ENCODE measurements at places on chromosomes 3 and 15. TPM values are rescaled to one million over a fixed set of nuclear protein-coding genes. Genes with fewer than 3 reads are reported as not detected.
A peak's percentile ranks its signal among the peaks of the same experiment; 100 is the strongest.

The GATM gene
- 304 TPM for polyA plus RNA-seq

DNA sequence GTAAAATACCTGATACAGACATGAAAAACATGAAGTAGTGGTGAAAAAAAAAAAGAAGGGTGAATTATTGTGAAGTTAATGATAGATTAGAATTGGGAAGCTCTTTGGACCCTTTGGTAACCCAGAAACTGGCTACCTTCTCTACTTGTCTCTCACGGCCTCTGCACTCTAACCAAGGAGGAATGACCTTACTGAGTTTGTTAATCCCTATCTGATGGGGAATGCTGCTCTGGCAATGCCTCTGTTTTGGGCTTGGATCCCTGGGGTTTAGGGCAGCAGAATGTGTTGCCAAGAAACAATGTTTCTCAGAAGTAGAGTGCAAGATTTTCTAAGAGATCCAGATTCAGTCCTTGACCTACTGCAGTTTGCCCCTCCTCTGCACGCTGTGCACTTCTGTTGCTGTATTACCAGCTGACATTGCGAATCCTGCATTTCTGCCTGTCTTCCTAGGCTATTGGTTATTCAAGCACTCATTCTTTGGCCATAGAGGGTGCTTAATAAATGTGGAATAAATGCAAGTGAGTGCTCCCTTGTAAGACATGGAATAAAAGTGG, 49.2 kb upstream of the MAP3K13 start:
- DNase-seq = no peak

The RARB gene
- 47.0 TPM for polyA plus RNA-seq

The ZPLD1 gene
- polyA plus RNA-seq = 0.85 TPM

- no peak for DNase-seq
Measured at GRCh38 chr3:114857299-114857701, 289.8 kb downstream of the ZBTB20 start.

The STARD5 gene
- polyA plus RNA-seq = 2.8 TPM

GRCh38 chr3:12352253-12352652, 63.4 kb downstream of the PPARG start:
- no peak for DNase-seq

The ISL2 gene
- polyA plus RNA-seq = not detected

GRCh38 chr3:196756732-196757131, 17.1 kb downstream of the PAK2 start:
- no peak for DNase-seq

The SCN11A gene
- 0.97 TPM for polyA plus RNA-seq

DNA sequence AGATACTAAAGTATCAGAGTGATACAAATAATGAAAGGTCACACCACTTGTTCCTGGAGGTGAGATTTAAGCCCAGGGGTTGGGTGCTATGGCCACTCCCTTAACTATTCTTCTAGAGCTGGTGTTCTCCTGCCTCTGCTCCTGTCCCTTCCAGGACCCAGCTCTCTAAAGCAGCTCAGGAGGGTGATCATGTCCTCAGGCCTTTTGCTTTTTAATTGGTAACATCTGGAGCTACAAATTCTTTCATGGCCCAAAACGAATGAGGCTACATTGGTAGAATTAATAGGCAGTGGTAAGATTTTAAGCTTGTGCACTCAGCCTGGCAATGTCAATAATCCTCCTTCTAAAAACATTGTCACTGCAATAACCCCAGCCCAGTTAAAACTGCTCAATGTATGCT, 38.2 kb upstream of the CNOT10 start:
- DNase-seq = no peak

DNA sequence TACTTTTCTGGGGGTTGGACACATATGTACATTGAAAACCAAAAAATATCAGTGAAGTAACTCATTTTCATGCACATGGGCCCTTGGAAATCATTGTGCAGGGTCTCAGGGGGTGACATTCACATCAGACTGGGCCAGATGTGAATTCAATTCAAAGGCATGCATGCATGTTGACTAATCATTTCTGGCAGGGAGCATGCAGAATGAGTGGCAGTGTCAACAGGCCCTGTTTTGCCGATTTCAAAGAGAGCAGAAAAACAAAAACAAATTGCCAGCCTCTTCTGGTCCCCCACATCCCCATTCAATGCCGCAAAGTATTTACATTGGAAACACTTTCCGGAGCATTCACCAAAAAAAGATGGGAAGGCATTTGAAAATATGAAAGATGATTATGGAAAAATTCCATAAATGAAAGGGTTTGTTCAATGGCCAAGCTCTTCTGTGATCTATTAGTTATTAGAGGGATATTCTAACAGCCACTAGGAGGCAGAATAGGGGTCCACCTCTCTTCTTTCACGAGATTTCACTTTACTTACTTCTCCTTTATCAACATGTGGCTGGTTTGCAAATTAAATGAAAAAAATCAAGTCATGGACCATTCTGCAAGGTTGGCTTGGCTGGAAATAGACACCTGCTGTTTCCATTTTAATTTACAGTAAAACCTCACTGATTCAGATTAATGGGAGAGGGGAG, 119.9 kb upstream of the FEZF2 start:
- no peak for DNase-seq

GRCh38 chr3:48402281-48402732, 27.6 kb downstream of the PLXNB1 start:
- no peak for DNase-seq

DNA sequence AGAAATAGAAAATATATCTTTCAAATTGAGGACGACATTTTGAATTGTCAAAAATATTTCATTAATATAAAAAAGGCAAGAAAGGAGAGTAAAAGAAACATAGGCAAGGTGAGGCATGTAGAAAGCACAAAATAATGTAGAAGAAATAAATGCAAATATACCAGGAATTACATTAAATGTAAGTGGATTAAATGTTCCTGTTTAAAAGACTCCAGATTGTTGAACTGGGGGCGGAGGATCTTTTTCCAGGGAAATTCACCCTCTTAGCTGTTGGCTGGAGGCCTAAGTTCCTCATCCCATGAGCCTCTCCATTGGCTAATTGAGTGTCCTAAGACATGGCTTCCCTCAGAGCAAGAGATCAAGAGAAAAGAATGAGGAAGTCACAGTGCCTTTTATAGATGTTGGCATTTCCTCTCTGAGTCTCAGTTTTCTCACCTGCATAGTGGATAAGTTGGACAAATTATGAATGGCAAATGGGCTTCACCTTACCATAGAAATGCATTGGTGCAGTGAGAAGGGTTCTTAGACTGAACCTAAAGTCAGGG, 147.4 kb upstream of the SMAD3 start:
- no peak for DNase-seq

DNA sequence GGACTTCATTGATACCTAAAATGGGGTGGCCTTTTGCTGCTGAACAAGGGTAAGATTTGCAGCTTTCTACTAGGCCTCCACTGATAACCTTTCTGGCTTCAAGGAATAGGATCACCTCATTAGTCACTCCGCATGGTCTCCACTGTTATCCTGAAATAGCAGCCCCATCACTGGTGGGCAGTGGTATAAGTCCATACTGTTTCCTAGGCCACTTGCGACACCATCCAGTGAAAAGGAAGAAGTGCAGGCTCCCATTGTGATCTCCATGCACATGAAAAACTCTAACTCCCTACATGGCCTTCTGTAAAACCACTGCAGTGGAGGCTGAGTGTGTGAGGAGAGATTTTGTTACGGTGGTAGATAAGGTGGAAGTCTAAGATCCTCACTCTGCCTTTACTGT, 1455.9 kb downstream of the SI start:
- DNase-seq = peak; percentile 6

DNA sequence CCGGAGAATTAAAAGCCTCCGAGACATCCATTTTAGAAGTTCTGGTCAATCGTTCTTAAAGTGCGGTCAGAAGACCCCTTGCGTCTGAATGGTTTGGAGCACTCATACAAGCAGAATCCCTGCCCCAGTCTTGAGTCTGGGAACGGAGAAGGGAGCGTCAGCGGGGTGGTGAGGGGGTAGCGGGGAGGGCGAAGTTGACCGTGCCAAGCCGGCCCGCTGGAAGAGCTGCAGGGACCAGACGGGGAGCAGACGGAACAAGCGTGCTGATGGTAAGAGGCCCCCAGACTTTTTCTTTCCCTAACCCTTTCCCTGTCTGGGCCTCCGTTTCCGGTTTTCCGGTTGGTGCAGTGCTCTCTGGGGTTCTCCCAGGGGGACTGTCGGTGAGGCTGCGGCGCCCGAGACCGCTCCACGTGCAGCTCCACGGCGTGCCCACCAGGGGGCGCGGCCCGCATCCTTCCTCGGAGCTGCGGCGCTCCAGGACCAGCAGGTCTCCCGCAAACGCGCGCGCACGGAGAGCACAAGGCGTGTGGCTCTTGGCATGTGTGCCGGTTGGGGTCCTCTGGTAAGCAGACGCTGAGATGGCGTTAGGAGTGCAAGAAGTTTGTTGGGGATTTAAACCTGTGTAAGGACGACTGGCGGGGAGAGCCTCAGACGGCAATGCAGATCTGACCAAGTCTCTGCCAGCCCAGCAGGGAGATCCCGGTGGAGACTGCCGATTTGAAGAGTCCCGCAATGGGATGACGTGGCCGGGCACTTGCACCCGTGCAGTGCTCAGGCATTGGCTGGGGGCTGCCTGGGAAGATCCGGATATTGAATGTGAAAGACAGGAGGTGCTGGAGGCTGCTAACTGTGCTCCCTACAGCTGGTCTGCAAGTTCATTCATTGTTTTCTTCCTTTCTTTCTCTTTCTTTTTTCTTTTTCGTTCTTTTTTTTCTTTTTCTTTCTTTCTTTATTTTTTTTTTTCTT, 19.2 kb upstream of the CORO2B start:
- peak; percentile 76 for DNase-seq

The IGF1R gene
- polyA plus RNA-seq = 46.5 TPM

DNA sequence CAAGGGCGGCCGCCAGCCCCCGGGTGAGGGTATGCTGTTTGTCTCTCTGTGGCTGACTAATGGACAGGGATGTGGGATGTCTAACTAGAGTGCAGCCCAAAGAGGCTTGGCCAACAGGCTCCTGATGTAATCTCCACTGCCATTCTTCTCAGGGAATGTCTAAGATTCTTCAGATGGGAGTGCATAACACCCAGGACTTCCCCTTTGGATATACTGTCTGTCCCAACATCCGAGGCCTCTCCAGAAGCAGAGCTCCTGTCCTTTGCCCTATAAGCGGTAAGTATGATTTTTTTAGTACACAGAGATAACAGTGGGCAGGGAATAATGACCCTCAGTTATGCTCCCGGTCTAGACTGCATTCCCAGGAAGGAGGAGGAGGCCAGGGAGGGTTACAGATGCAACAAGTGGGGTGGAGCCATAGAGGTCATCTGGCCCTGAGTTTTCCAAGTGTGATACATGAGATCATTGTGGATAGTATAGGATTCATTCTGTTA, 62.5 kb upstream of the SLCO2A1 start:
- DNase-seq = no peak

GRCh38 chr3:177364236-177364635, 167.0 kb upstream of the TBL1XR1 start:
- no peak for DNase-seq

DNA sequence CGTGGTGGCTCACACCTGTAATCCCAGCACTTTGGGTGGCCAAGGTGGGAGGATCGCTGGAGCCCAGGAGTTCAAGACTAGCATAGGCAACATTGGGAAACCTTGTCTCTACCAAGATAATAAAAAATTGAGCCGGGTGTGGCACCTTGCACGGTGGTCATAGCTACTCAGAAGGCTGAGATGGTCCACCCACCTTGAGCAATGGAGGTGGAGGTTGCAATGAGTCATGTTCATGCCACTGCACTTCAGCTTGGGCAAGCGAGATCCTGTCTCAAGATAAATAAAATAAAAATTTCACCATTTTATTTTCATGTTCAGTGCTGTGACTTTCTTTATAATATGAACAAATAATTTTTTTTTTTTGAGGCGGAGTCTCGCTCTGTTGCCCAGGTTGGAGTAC, 12.5 kb downstream of the MAPK6 start:
- no peak for DNase-seq

The DPH3 gene
- polyA plus RNA-seq = 30.6 TPM

- no peak for DNase-seq
Measured at GRCh38 chr15:63893866-63894661, 60.3 kb upstream of the HERC1 start.

DNA sequence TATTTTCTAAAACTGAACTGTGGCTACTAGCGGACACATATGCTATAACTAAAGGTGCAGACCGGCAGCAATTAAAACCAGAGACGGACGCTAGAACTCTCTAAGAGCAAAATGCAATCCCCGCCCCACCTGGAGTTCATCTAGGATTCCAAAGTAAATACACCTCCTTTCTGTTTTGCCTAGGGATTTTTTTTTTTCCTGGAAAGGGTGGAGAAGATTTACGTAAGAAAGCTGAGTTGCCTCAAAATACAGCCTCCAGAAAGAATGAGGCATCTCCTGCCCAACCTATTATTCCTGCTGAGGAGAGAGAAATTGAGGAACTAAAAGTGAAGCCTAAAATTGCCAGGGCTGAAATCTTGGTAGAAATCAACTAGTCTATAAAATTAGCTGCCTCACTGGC, 150.2 kb downstream of the TP63 start:
- peak; percentile 28 for DNase-seq

The ASB14 gene
- 0.77 TPM for polyA plus RNA-seq

The MYRIP gene
- 2.0 TPM for polyA plus RNA-seq

The CHRNA5 gene
- 11.1 TPM for polyA plus RNA-seq

The SLC4A7 gene
- polyA plus RNA-seq = 23.3 TPM

The COL6A5 gene
- 0.03 TPM for polyA plus RNA-seq

The LXN gene
- 38.3 TPM for polyA plus RNA-seq

The LRRC34 gene
- polyA plus RNA-seq = 13.7 TPM
